Suprapubic skin (tissue), 4 donors: ENCODE measurements at places on chromosomes 5 and 9.

GRCh38 chr5:148748702-148749392 is 77.6 kb upstream of the ADRB2 start:
- no peak for DNase-seq

- DNase-seq: no peak
These were observed 50.2 kb downstream of the PDCD1LG2 start for GRCh38 chr9:5560443-5561100.

GRCh38 chr9:3887221-3887653 is 361.4 kb upstream of the RFX3 start:
- DNase-seq: no peak

GRCh38 chr9:20379804-20380225 is 242.5 kb downstream of the MLLT3 start:
- DNase-seq: no peak

DNA sequence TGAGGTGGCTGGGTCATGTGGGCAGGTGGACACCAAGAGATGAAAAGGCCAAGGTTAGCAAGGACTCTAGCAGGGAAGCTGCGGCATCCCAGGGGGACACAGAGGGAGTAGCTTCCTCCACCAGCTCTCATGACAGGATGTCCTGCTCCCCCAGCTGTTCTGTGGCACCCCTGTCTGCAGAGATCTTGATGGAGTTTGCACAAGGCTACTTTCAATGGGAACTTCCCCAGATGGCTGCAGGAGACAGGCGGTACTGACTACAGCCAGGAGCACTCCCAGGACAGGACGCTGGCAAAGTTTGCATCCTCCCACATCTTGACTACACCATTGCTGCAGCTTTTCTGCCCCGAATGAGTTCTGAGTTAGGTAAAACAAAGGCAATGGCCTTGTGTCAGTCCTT is 312.8 kb downstream of the TLE4 start:
- DNase-seq: no peak

GRCh38 chr5:156693113-156693512 is 157.0 kb upstream of the PPP1R2B start:
- DNase-seq: no peak

GRCh38 chr5:138408023-138408422 is 30.8 kb upstream of the REEP2 start:
- DNase-seq: no peak

DNA sequence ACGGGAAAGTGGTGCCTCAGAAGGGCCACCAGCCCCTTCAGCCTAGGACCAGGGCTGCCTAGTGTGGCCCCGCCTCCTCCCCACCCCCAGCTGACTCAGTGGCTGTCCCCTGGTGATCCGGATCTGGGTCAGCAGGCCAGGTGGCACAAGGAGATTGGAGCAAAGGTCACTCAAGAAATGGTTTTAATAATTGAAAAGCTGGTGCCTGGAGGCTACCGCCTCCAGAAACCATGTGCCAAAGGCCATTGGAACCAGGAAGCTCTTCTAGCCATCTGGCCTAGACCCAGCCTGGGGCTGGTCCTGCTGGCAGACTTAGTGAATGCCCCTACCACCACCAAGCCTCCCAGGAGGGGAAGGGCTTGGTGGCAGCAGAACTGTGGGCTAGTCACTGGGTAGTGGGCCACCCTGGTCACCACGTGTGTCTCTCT is 1.5 kb downstream of the ST6GALNAC4 start:
- DNase-seq: no peak

DNA sequence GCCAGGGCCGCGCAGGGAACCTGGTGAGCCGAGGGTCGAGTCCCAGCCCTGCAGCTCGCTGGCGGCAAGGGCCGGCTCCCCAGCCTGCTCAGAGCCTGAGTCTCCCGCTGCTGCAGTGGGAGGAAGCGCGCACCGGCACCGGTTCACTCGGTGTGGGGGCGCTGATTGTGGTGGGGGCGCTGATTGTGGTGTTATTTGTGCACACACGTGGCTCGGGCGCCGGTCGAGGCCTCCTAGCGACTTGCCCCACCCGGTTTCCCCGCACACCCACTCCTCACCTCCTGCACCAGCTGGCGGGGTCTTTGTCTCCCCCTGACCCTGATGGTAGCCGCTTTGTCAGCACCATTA is 266.7 kb downstream of the NSG2 start:
- no peak for DNase-seq

GRCh38 chr5:180463916-180464602 is 30.1 kb upstream of the CNOT6 start:
- peak; percentile 71 for DNase-seq

DNA sequence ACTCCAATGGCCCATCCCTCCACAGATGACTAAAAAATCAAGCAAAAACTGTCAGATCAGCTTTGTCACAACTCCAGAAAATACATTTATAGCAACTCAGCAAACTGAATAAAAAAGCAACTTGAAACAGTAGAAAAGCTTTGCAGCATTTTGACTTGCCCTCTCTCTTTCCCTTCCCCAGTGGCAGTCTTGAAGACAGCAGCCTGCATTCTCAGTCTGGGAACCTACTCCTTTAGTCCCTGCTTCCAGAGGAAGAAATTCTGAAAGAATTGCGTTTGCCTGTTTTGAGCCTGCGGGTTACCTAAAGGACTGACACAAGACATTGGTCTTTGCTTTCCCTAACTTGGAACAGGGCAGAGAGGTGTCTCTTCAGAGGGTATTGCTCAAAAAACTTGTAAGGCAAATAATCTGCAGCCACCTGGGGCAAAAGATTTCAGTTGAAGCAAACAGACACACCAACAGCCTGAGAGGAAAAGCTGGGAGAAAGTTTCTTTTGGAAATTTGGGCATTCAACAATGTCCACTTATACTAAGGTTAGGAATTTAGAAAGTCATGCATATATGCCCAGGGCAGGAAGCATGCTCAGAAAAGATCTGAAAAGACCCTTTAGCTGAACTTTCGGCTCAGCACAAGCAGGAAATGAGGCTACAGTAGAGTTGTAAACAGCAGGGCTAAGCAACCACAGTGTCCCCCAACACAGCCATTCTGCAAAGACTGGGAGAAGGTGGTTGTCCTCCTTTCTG is 15.2 kb upstream of the SLC35D2 start:
- no peak for DNase-seq

DNA sequence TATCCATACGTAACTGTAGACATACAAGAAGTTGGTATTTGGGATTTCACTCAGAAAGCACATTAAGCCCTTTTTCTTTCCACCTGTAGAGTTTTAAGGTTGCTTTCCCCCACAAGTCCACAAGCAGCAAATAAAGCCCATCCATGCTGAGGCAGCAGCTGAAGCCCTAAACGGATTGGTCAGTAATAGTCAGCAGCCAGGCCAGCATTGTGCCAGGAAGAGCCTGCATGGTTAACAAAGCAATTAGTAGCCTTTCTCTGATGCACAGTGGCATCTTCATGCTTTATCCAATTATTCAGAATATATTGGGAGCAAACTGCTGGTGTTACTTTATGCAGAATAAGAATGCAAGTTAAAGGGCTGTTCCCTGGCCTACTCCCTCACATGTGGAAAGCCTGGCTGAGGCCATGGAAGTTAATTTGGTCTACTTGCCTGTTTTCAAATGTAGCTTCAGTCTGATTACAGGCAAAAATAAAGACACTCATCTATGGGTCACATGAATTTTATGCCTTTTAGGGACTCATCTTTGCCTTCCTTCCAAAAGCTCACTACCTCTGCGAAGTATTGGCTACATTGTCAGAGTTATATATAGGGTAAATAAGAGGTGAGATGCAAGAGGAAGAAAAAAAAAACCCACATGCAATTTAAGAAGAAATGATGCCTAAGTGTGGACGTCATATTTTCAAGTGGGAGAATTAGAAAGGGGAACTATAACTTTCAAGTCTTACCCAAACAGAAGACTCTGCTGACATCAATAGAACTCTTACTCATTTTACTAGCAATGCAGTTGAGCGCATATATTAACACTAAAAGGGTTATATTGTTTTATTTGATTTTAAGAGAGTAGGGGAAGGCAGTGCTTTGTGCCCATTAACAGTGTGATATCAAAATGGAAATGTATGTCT is 15.9 kb downstream of the EBF1 start:
- DNase-seq: no peak

DNA sequence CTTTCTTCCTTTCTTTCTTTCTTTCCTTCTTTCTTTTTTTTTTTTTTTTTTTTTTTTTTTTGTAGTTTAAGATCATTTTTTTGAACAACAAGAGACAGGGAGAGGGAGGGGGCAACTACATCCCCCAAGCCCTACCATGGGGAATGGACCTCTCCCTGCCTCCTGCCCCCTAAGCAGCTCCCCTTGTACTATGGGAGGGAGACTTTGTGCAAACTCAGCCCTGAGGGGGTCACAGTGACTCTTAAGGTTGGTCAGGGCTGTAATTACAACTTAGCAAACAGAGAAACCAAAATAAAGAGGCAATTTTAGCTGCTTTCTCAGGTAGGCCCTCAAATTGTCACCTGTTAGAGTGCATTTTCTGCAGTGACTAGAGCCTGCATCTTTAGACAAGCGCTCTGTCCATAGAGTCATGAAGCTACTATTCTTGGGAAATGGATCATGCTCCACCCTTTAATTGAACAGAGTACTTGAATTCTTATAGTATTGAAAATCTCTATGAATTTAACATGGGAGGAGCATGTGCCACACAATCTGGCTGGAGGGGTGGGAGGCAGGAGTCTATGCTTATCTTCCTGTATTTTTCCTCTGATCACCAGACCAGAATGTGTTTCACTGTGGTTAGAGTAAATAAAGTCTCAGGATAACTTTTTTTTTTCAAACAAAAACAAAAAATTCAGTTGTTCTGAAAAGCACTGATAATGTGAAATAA is 24.3 kb upstream of the PIK3R1 start:
- DNase-seq: no peak

- no peak for DNase-seq
These were observed 459.5 kb upstream of the PTGER4 start for GRCh38 chr5:40220260-40220659.
